NCI-H1092 (cell line): ENCODE measurements at places on chromosomes 5 and 9.

DNA sequence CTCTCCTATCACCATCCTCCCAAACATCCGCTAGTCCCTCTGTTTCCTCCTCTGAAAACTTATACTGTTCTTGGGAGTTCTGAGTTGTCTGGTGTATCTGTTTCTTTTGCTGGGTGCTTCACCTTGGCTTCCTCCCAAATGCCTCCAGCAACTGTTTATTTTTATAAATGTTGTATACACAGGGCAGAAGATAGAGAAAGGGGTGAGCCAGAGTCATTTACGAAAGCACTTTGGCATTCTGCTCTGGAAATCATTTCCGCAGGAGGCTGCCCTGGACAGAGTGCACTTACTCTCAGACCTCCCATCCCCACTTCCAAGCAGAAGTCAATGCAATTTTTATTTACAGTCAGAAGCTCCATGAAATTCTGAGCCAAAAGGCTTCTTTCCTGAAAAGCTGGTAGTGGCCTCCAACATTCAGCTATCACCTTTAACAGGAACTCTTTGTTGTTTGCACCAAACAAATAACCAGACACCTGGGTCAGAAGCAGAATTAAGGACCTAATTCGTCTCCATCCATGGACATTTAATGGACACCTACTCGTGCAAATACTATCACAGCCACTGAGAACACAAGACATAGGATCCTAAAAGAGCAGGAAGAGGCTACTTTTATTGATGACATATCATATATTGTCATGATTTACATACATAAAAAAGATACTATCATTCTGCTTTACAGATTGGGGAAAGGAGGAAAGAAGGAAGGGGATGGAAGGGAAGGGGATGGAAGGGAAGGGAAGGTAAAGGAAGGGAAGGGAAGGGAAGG lies 229.5 kb upstream of the PAPPA start:
- DNase-seq: no peak

- no peak for DNase-seq
These were observed 1.6 kb upstream of the THBS4 start for GRCh38 chr5:80033513-80033912.

DNA sequence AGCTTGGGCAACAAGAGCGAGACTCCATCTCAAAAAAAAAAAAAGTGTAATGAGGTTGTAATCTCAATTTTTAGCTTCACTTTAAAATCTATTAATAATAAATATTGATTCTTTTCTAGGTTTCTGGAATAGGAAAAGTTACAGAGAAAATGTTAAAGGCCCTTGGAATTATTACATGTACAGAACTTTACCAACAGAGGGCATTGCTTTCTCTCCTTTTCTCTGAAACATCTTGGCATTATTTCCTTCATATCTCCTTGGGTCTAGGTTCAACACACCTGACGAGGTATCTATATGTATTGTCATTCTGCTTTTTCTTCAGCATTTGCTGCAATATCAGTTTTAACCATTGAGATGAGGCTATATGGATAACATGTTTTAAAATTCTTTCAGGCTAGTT lies 26.6 kb upstream of the ANKDD1B start:
- DNase-seq: no peak

DNA sequence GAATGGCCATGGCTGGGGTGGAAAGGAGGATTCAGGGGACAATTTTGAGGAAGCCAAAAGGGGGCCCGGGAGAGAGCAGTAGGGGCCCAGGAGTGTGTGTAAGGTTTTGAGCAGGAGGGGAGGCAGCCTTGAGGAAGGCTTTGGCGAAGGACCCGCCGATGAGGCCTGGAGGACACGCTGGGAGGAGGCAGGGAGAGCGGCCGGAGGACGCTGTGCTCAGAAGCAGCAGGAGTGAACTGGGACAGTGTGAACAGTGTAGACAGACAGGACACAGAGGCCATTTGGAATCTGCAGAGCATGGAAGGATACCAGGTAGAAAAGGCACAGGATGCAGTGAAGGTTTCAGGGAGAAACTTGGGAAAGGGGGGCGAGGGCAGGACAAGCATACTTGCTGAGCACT lies 14.9 kb downstream of the UNC5A start:
- no peak for DNase-seq

GRCh38 chr5:40594811-40595210 lies 84.9 kb upstream of the PTGER4 start:
- DNase-seq: no peak

GRCh38 chr5:82104872-82105271 lies 133.0 kb downstream of the ATG10 start:
- DNase-seq: no peak

GRCh38 chr5:23703940-23704855 lies 196.8 kb downstream of the PRDM9 start:
- DNase-seq: peak; percentile 11

GRCh38 chr5:36882250-36882649 lies 5.7 kb downstream of the NIPBL start:
- DNase-seq: no peak

- no peak for DNase-seq
These were observed 23.9 kb upstream of the LAMC3 start for GRCh38 chr9:130985029-130985428.

GRCh38 chr5:155140646-155141045 lies 127.1 kb downstream of the KIF4B start:
- DNase-seq: no peak

DNA sequence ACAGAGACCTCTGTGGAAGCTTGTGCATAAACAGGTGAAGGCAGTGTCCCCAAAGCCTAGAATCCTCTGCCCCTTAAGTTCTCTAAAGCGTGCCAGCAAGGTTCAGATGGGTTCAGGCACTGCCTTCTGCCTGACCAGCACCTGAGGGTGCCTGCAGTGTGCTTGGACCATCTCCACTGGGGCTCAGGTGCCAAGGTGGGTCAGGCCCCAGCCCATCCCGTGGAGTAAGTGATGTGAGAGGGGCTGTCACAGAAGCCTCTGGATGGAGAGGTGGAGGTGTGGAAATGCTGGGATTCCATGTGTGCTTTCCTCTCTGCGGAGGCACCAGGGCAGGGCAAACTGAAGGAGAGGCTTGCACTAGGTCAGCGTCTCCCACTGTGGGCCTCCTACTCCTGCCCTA lies 118.5 kb downstream of the DAB2IP start:
- DNase-seq: no peak

GRCh38 chr5:139652788-139653241 lies 4.7 kb downstream of the CXXC5 start:
- DNase-seq: no peak

DNA sequence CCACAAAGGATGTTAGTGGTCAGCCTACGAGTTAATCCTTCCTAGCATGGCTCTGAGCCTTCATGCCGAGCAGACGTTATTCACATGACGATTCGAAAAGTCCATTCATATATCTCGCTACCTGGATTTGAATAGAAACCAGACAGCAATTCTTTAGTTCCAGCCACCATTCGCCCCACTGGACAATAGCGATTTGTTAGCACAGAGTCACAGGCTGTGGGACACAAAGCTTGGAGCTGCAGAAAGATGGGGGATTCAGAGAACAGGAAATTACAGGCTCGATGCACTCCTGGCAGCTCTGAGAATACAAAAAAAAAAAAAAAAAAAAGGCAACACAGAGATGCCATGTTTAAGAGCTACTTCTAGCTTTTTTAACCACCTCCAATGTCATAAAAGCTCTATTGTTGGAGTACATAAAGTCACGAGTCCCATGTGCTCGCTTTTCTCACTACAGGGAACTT lies 110.7 kb downstream of the NR6A1 start:
- peak; percentile 62 for DNase-seq

DNA sequence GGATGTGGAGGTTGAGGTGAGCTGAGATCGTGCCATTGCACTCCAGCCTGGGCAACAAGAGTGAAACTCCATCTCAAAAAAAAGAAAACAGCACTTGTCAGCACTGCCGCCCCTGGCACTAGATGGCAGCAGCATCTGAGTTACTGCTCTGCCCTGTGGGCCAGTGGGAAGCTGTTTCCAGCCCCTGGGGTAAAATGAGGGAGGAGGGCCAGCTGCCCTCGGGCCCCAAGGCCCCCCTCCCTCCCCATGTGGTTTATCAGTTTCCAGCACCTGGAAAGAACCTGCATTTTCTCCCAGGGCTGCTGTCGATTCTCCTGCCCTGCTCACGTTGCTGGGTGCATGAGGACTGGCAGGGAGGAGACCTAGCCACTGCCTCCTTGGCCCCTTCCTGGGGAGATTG lies 13.2 kb upstream of the CEL start:
- no peak for DNase-seq

- no peak for DNase-seq
These were observed 293.2 kb downstream of the EPB41L4A start for GRCh38 chr5:112125903-112126302.

DNA sequence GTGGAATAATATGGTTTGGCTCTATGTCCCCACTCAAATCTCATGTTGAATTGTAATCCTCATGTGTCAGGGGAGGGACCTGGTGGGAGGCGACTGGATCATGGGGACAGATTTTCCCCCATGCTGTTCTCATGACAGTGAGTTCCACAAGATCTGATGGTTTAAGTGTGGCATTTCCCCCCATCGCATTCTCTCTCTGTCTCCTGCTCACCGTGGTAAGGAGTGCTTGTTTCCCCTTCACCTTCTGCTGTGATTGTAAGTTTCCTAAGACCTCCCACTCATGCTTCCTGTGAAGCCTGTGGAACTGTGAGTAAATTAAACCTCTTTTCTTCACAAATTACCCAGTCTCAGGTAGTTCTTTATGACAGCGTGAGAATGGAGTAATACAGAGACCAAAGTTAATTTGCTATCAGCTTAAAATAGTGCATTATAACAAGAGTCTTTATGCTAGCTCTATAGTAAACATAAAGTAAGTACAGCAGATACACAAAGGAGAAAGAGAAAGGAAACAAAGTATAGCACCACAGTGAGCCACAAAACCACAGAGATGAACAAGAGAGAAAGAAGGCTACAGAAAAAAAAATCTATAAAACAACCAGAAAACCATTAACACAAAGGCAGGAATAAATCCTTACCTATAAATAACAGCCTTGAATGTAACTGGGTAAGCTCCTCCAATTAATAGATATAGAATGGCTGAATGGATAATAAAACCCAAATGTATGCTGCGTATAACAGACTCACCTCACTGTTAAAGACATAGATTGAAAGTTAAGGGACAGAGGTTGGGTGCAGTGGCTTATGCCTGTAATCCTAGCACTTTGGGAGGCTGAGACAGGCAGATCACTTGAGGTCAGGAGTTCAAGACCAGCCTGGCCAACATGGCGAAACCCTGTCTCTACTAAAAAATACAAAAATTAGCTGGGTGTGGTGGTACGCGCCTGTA lies 39.7 kb downstream of the RAPGEF6 start:
- DNase-seq: no peak

GRCh38 chr5:145295236-145295835 lies 539.8 kb downstream of the PRELID2 start:
- DNase-seq: no peak
